ENCODE measurements at places on chromosomes 5 and 9.

DNA sequence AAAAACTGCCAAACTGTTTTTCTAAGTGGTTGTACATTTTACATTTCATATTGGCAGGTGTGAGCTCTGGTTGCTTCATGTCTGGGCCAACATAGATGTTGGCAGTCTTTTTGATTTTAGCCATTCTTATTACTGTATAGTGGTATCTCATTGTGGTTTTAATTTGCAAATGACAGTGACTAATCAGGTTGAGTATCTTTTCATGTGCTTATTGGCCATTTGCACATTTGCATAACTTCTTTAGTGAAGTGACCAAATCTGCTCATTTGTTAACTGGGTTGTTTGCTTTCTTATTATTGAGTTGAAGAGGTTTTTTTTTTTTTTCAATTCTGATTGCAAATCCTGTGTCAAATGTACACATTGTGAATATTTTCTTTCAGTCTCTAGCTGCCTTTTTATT, 36.9 kb upstream of the MSX2 start:
- H3K36me3 ChIP-seq: no peaks in the 10 kb centered on the region
- no peaks in the 10 kb centered on the region for H3K4me1 ChIP-seq
- H3K27ac ChIP-seq: no peak overlapping the region
- no peak for DNase-seq
- peaks cover 9% of the 10 kb centered on the region for H3K27me3 ChIP-seq
- H3K4me3 ChIP-seq: no peak overlapping the region

DNA sequence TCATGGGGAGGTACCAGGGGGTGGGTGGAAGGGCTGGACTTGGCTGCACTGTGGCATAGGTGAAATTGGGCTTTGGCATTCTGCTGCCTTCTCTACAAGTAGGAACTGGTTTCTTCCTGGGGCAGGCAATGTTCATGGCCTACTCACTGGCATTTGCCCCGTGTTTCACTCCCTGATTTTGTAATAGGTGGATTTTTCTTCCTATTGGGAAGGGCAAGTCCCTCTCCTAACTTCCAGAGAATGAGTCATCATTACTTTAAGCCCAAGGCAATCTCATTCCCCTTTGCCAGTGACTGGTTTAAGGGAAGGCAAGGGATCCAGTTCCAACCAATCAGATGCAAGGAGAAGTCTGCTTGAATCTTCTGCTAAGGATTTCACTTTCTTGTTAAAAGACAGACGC, 67.9 kb upstream of the ANKRD55 start:
- no peak for DNase-seq
- no peaks in the 10 kb centered on the region for H3K27me3 ChIP-seq
- H3K4me1 ChIP-seq: no peaks in the 10 kb centered on the region
- no peak overlapping the region for H3K4me3 ChIP-seq
- no peak overlapping the region for H3K27ac ChIP-seq
- H3K36me3 ChIP-seq: no peaks in the 10 kb centered on the region

GRCh38 chr9:135850737-135851136, 56.6 kb downstream of the CAMSAP1 start:
- H3K36me3 ChIP-seq: peaks cover 4% of the 10 kb centered on the region
- no peaks in the 10 kb centered on the region for H3K4me1 ChIP-seq
- no peak for DNase-seq
- H3K27ac ChIP-seq: no peak overlapping the region
- no peaks in the 10 kb centered on the region for H3K27me3 ChIP-seq

DNA sequence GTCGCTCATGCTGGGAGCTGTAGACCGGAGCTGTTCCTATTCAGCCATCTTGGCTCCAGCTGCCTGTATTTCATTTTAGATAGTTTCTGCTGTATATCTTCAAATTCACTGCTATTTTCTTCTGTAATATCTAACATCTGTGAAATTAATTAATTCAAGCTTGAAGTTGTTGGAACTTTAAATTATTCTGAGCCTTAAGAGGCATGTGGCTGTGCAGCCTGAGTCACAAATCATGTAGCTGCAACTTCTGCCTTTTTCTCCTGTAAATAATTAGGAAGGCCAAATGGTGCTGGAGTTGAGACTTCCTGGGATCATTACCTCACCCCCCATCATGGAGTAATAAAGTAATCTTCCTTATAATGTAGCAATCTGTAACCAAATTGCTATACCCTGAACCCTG, 183.3 kb upstream of the PCSK5 start:
- DNase-seq: no peak
- H3K4me3 ChIP-seq: no peak overlapping the region
- no peaks in the 10 kb centered on the region for H3K36me3 ChIP-seq
- H3K27ac ChIP-seq: no peak overlapping the region

GRCh38 chr5:172597755-172598155, 43.3 kb upstream of the NEURL1B start:
- H3K36me3 ChIP-seq: no peaks in the 10 kb centered on the region
- no peaks in the 10 kb centered on the region for H3K4me1 ChIP-seq

DNA sequence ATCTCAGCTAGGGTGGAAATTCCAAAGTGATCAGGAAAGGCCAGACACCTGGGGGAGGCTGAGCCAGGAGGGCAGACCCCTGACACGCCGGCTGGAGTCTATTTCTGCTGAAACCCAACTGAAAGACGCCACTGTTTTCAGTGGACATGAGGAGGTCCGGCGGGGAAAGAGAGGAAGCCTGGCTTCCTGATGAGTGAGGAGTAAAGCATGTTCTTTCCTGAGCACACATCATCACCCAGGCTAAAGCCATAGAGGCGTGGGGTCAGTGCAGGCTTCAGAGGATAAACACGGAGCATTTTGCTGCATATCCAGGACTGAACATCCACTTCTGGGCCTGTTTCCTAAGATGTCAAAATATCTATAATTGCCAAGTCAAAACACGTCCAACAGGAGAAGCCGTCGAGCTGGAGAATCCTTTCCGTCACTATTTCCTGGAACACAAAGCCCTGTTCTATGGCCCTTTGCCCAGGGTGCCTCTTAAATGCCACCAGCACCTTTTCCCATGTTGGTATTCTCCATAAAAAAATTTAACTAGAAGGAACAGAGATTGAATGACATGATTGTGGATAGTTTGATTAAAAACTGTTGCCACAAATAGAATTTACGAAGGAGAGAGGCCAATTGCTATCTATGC, 597.9 kb upstream of the ADAMTS16 start:
- no peaks in the 10 kb centered on the region for H3K36me3 ChIP-seq
- H3K27me3 ChIP-seq: no peaks in the 10 kb centered on the region
- H3K4me1 ChIP-seq: no peaks in the 10 kb centered on the region
- H3K4me3 ChIP-seq: no peak overlapping the region
- no peak overlapping the region for H3K27ac ChIP-seq
- no peak for DNase-seq

DNA sequence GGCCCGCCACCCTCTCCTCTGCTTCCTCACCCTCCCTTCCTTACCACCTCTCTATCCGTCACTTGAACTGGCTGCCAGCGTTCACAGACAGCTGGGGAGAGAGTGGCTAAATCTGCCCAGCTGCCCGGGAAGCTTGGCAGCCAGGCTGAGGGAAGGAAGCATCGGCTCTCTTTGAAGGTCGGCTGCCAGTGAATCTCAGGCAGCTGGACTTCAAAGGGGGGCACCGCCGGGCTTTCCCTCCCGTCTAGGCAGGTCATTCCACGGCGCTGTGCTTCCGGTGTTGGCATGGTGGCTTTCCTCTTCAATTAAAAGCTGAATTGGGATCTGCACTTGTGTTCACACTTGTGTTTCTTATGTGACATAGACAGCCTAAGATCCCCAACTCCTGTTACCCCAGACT, 174.0 kb downstream of the GDNF start:
- H3K4me1 ChIP-seq: no peaks in the 10 kb centered on the region
- H3K27ac ChIP-seq: no peak overlapping the region
- no peaks in the 10 kb centered on the region for H3K27me3 ChIP-seq
- no peak for DNase-seq
- no peak overlapping the region for H3K4me3 ChIP-seq

All from CD8-positive, alpha-beta memory T cell (primary cell).